Activated T-helper 1 cell treated with Interleukin-2 at 50 U/mL for 16 hours (primary cell): ENCODE measurements at places on chromosomes 6 and 20.

GRCh38 chr6:161828355-161828754 lies 554.5 kb upstream of the AGPAT4 start:
- no peak for DNase-seq

DNA sequence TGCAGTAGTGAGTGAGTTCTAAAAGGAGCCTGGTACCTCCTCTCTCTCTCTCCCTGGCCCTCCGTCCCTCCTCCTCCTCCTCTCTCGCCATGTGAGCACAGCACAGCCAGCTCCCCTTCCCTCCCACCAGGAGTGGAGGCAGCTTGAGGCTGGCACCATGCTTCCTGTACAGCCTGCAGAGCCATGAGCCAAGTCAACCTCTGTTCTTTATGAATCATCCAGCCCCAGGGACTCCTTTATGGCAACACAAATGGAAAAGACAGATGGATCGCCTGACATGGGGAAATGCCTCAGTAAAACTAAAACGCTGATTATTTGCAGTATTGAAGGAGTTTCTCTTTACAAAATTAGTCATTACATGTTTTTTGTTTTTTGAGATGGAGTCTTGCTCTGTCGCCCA lies 233.7 kb upstream of the ARID1B start:
- no peak for DNase-seq

DNA sequence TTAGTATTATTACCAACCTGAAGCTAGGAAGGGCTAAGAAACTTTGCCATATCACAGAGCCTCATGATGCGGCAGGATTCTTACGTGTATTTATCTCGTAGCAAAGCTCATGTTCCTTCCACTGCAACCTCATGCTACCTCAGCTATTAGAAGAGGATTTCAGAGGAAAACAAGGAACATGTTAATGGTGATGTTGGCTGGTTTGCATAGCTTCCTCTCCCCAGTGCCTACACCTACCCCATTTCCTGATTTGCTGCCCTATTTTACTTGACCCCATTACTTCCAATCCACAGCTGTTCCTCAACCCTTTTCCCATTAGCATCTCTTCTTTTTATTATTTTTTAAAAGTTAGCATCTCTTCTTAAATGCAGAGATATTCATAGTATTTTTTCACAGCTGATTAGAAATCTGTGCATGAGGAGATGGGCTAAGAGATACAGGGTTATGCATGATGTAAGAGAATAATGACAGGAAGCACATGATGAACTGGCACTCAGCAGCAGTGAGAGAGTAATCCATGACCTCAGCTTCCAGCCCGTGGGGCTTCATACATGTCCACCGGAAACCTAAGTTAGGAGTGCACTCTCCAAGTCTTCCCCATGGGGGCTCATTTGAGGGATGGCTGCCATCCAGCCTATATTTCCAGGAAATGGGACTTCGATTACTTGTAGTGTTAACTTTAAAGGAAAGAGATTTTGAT lies 106.1 kb upstream of the ASF1A start:
- DNase-seq: no peak

- no peak for DNase-seq
Observed at GRCh38 chr6:219641-220198, 72.6 kb upstream of the DUSP22 start.

DNA sequence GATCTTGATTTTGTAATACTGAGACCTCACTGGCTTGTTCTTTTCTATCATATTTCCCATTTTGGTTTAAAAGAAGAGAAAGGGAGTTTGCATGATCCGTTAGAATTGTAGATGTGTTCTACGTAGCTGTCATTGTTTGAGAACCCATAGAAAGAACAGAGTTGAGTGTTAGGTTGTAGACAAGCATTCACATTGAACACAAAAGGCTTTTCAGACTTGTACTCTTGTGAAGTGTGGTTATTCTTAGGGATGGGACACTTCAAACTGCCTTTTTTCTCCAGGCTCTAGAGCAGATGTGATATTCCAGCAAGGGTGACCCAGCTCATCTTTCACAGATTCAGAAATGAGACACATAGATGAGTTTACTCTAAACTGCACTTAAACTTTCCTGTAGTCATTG lies 19.9 kb downstream of the FOXO3 start:
- no peak for DNase-seq

DNA sequence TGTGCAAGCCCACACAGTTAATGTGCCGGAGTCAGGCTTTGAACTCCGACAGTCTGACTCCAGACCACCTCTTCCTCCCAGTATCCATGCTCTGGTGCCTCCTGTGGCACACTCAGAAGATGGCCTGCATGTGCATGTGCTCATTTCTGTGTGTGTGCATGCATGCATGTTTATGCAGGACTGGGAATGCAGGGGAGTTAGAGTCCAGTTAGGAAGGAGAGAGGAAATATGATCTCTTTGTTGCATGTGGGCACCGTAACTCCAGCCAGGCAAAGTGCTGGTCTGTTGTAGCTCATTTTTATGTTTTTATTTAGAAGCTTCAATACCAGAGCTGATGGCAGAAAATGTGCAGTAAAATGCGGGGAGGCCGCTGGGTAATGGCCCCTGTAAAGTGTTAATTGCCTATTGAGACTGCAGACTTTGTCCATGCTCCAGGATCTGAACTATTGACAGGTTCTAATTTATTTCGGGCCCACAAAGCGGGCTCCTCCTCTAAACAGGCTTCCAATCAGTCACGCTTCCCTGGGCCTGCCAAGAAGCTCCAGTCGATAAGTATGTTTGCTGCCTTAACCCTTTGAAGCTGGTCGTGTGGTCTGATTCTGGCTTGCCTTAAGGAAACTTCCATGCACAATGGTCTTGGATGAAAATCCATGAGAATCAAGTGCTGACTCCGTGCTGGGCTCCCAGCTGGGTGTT lies 248.3 kb downstream of the DHX35 start:
- no peak for DNase-seq

- DNase-seq: no peak
Observed at GRCh38 chr6:155404937-155405336, 50.7 kb downstream of the NOX3 start.

DNA sequence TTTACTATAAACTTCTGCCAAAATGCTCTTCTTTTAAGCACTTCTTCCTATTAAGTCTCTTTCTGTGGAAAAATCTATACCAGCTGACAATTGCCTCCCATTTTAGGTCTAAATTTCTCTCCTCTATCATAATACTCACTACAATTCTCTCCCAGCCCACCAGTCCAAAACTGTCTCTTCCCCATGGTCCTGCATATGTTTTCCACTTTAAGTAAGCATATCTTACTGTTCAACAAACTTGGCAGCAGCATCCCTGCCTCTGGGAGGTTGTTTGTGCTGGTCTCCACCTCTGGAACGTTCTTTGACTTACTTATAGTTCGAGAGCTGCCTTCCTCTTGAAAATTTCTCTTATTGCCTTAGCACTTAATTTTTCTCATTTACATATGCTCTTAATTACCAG lies 180.5 kb downstream of the COL12A1 start:
- DNase-seq: no peak

DNA sequence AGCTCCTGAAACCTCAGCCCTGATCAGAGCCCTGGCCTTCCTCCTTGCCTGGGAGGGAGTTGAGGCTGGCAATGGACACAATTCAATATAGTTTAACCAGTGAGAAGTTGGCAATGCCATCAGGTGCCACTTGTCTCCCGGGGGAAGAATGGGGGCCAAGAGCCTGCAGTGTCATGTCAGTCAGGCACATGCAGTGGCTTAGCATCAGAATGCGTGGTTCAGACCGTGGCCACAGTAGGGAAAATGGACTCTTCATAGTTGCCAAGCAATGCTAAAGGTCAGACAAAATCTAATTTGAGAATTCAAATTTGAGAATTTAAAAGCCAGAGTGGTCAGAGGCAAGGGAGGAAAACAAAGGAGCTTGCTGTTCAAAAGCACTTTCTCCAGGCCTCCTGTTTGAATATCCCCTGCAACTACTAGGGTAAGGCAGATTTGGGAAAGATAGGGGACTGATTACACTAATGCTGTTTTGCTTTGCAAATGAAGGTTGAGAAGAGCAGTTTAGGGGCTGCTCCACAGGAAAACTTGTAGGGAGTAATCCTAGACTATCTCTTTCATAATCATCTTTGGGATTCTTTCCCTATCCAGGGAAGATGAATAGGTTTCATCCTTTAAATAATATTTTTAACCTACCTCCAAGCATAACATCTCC lies 33.1 kb upstream of the CLIC5 start:
- DNase-seq: no peak

DNA sequence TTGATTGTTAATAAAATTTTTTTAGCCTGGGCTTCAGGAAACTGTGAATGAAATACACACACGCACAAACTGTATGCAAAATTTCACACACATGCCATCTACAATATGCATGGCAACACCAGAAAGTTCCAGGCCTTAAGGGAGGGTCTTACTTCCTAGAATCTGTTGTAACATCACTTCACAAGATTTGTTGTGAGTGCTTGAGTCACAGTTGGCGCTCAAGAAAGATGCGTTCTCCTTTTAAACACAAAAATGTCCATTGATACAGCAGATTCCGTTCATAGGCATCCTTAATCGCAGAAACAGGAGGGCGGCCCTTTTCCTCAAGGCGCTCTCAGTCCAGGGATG lies 485 bp upstream of the RTF2 start:
- no peak for DNase-seq

- DNase-seq: no peak
Observed at GRCh38 chr6:163356324-163356723, 58.2 kb upstream of the QKI start.

DNA sequence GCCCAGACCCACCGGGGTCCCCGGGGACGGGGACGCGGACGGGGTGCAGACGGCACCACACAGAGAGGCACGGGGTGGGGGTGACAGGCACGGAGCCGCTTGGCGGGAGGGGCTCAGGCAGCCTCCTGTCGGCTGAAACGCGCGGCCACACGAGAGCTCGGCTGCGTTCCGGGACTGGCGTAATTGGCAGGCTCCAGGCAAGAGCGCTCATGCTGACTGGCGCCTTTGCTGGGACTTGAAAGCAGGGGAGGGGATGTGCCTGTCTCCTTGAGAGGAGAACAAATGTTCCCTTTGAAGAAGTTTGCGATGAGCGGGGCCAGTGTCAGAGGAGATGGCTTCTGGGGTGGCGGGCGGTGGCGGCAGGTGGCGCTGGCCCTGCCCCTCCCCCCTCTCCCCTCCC lies 25.8 kb downstream of the BHLHE23 start:
- peak; percentile 10 for DNase-seq

DNA sequence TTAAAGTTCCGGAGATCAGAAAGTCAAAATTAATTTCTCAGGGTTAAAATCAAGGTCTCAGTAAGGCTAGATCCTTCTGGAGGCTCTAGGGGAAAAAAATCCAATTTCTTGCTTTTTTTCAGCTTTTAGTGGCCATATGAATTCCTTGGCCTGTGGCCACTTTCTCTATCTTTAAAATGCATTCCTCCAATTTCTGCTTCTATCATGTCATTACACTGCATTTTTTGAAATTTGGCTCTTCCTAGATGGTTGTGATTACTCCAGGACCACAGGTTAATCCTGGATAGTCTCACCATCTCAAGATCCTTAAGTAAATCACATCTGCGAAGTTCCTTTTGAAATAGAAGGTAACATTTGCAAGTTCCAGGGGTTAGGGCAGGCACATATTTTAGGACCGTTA lies 1294.9 kb upstream of the CITED2 start:
- no peak for DNase-seq

- no peak for DNase-seq
Observed at GRCh38 chr6:41584668-41585205, 38.6 kb downstream of the FOXP4 start.

DNA sequence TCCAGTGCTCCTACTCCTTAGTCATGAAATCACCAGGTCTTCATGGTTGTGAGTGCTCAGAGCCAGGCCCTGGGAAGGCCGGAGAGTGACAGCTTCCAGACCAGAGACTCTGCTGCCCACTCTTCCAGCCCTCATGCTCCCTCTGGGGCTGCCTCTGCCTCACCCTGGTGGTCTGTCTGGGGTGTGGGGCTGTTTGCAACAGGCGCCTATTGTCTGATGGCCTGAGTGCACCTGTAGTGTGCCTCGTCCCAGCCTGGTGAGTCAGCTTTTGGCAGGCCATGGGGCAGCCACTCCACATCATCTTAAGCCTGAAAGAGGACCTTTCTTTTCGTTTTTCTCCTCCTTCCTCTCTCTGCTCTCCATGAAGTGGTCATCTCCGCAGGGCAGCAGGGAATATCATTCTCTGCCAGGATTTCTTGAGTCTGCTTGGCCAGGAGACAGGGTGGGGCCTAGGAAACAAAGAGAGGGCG lies 173.8 kb downstream of the VEGFA start:
- no peak for DNase-seq

DNA sequence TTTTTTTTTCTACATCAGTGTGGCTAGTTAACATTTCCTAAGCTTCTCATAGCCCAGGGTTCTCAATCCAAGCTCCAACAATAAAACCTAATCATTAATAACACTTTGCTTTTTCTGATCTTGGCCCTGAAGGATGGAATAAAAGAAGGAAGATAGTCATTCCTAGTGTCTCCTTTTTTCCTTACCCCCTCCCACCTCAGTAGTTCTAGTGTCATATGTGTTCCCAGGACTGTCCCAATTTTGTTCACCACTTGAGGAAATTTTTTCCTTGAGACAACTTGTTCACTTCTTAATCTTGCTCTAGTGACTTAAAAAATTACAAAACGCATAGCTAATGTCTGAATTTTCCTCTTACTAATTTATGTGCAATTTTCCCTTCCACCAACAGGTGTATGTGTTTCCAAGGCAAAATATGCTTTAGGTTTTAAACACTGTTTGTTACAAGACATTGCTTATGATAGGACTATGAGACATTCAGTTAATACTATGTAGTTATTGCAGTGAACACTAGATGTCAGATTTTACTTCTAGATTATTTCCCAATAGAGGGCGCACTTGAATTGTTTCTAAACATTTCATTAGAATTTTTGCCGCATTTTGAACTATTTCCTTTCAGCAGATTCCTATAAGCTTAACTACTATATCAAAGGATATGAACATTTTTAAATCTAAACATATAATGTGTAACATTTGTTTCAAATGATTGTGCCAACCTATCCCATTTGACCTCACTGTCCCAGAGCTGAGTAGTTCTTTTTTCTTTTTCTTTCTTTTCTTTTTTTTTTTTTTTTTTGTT lies 18.5 kb upstream of the C6orf141 start:
- no peak for DNase-seq

GRCh38 chr6:89597988-89598387 lies 40.6 kb downstream of the LYRM2 start:
- no peak for DNase-seq

DNA sequence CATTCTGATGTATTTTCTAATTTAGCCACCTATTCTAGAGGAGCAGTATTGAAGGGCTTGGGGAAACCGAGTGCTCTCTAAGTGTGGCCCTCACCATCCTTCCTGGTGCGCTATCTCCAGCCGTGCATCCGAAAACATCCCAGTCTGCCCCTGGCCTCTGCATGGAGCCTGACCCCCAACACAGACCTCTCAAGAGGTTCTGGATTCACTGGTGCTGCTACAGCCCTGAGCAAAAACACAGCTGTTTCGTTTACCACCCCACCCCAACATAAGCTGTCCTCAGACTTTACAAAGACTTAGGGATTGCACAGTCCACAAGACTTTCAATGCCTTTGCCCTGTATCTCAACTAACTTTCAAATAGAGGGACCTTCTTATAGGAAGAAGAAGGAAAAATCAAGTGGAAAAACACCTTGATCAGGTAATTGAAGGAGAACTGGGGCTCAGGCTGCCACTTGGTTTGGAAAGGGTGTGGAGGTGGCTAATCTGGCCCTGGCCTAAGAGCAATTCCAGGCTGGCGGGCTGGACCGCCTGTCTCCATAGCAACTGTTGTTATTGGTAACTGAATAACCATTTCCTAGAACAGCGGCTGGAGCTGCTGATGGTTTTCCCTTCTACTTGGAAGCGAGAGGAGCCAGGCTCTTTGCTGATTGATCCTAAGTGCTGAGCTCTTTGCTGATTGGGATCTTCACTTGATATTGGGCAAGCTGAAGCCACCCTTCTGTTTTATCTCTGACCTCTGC lies 90.2 kb upstream of the TOX2 start:
- DNase-seq: no peak

GRCh38 chr6:139265512-139266190 lies 26.1 kb downstream of the TXLNB start:
- DNase-seq: no peak
